SK-MEL-5 (cell line): ENCODE measurements at places on chromosomes 16 and 17. TPM values are rescaled to one million over a fixed set of nuclear protein-coding genes. Genes with fewer than 3 reads are reported as not detected.

GRCh38 chr16:82082543-82083244 lies 47.6 kb downstream of the HSD17B2 start:
- DNase-seq = no peak

DNA sequence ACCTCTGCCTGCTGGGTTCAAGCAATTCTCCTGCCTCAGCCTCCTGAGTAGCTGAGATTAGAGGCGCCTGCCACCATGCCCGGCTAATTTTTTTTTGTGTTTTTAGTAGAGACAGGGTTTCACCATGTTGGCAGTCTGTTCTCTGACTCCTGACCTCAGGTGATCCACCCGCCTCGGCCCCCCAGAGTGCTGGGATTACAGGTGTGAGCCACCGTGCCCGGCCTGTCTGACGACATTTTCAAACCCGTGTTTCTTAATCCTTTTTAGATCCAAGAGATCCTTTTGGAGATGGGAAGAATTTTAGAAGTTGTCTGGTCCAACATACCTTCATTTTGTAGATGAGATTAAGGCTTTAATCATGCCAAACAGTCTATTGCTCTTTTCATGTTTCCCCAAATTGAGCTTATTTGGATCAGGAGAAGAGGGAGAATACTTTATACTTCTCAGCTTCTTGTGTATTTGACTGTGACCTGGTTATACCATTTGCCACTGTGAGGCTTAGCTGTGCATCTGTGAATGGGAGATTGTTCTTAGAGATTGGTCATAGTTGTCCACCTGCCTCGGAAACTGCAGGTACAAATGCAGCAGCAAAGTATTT lies 25.8 kb downstream of the USP10 start:
- no peak for DNase-seq

DNA sequence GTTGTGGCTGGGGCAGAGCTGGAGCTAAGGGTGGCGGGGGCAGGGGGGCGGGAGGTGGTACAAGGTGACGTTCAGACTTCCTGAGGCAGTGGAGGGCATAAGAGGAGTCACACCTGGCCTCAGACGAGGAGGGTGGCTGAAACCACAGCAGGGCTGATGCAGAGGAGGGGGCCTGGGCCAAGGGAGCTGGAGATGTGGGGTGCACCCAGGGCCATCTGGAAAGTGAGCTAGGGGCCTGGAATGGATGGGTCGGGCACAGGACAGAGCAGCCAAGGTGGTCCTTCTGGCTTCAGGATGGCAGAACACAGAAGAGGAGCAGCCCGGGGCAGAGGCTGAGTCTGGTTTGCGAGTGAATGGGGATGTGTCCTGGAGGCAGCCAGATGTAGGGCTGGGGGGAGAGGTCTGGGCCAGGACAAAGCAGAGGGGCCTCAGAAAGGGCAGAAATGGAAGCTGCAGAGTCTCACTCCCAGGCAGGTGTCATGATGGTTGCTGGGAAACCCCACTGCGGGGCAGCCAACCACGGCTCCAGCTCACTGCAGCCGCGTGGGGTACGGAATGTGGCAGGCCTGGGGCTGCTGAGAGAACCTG lies 57.6 kb downstream of the PRMT7 start:
- no peak for DNase-seq

DNA sequence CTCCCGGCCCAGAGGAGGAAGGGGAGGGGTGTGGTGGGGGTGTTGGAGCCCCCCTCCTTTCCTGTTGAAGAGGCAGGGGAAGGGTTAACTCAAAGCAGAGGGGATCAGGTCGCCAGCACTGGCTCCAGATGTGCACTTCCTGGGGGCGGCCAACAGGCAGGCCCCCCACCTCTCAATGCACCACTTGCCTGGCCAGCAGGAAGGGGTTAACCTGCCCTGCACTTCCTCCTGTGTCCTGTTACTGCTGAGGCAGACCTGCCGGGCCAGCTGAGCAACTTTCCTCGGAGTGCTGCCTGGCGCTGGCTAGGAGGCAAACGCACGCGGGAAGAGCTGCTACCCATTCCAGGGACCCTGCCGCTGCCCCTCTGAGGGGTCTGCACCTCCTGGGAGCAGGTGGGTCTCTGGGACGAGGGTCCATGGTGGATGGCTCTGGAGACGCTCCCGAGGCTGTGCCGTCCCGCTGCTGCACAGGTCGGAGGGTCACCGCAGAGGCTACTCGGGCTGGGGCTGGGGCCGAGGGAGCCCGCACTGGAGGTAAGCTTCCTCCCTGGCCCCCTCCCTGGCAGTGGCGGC lies at the start of gene EPN3:
TSS of gene EPN3 (plus strand) at position 284 of the 573 bp plus-strand sequence. CDS start 3,822 bp downstream, outside the sequence.
- DNase-seq = no peak

- DNase-seq = no peak
Measured at GRCh38 chr16:11915114-11915643, 577 bp downstream of the GSPT1 start.

DNA sequence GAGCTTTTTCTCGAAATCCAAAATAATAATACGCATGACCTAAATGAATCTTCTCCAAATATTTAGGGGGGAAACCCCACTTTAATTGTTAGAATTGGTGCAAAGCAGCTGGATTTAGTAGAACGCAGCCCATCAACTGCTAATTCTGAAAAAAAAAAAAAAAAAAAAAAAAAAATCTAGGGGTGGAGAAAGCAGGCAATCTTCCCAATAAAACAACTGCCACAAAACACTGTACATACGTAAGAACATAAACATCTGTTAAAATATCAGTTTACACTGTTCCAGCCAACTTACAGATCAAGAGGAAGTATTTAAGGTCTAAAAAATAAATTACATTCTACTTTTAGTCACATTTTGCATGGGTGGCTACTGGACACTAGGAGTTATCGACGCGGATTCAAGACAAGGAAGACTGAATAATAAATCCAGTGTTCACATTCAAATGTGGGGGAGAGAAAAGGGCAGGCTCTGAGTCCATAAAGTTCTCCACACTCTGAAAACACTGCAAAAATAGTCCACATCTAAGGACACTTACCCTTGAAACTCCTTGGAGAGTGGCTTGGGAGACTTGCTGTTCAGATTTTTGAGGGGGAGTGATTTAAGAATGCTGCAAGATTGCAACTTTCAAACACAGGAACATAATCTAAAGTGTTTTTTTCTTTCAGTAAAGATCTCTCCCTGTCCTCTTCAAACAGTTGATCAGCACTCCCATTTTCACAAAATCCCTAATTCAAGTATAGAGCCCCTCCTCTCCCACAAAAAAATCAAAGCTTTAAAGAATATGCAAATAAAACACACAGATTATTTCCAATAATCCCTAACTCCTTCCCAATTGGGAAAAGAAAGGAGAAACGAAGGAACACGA lies 1.3 kb downstream of the APPBP2 start:
- DNase-seq = peak; percentile 79

DNA sequence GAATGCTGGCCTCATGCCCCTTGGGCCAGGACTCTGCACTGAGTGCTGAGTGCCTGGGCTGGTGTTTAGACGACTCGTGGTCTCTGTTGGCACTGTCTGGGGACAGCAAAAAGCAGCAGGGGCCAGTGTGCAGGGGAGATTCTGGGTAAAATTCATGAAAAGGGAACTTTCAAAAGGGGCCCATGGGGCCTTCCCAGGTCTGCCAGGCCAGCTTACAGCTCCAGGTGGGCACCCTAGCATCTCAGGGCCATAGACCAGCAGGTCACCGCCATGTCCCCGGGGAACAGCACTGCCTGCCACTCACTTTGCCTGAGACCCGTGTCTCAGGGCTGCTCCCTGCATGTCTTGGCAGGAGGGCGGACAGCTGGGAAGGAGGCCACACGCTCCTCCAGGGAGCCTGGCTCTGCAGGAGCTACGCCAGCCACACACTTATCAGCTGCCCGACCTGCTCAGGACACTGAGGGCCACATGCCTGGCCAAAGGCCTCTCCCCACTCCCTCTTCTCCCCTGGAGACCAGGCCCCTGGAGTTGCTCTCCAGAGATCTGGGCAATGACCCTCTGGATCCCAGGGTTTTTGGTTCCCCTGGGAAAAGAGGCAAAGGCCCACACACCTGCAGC lies 8.8 kb upstream of the FASN start:
- no peak for DNase-seq

GRCh38 chr16:88835383-88835782 lies 21.4 kb downstream of the GALNS start:
- no peak for DNase-seq

GRCh38 chr17:3959921-3960601 lies 4.2 kb downstream of the ATP2A3 start:
- no peak for DNase-seq

GRCh38 chr17:47690121-47690520 lies 3.8 kb upstream of the TBKBP1 start:
- no peak for DNase-seq

- DNase-seq = no peak
Measured at GRCh38 chr16:29777576-29778350, at the start of gene ZG16. Gene ZG16 (plus strand): TSS chr16:29778256. CDS start chr16:29779267, 1,011 bp downstream.

GRCh38 chr17:19298569-19299213 lies 61.5 kb downstream of the EPN2 start:
- DNase-seq = no peak

The KCTD2 gene
- total RNA-seq = 23.3 and 26.6 TPM in 2 replicates

The KRT33A gene
- not detected in 2 replicates for total RNA-seq

The GRAP gene
- total RNA-seq = 0.48 TPM in 1 of 2 replicates, not detected in the other

The PERCC1 gene
- total RNA-seq = not detected in 2 replicates

The CDK3 gene
- 3.1 and 4.3 TPM in 2 replicates for total RNA-seq
